ENCODE measurements at places on chromosomes 3 and 15.

DNA sequence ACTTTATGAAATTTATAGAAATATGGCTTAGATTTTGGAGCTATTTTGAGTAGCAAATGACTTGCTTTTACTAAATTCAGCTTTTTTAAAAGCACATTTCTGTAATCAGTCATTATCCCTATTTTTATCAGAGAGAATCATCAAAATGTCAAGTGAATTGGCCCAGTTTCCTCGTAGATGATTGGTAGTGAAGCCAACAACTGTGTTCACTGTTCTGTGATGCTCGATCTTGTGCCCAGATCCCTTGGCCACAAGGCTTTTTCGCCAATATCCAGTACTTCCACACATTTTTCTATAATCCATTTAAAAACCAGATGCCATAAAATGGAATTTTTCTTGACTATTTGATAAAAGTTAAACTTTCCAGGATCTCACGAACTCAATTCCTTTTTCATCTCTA, 336.5 kb downstream of the ZNF385D start:
- no peak for DNase-seq

DNA sequence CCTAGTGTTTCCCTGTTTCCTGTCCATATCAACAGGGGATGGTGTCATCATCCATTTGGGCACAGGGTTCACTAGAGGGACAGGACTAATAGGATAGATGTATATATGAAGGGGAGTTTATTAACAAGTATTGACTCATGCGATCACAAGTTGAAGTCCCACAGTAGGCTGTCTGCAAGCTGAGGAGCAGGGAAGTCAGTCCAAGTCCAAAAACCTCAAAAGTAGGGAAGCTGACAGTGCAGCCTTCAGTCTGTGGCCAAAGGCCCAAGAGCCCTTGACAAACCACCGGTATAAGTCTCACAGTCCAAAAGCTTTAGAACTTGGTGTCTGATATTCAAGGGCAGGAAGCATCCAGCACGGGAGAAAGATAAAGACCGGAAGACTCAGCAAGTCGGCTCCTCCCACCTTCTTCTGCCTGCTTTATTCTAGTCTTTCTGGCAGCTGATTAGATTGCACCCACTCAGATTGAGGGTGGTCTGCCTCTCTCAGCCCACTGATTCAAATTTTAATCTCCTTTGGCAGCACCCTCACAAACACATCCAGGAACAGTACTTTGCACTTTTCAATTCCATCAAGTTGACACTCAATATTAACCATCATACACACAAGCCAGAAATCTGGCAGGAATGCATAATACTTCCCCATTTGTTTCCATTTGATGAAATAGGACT, 43.4 kb downstream of the CD200 start:
- no peak for DNase-seq

DNA sequence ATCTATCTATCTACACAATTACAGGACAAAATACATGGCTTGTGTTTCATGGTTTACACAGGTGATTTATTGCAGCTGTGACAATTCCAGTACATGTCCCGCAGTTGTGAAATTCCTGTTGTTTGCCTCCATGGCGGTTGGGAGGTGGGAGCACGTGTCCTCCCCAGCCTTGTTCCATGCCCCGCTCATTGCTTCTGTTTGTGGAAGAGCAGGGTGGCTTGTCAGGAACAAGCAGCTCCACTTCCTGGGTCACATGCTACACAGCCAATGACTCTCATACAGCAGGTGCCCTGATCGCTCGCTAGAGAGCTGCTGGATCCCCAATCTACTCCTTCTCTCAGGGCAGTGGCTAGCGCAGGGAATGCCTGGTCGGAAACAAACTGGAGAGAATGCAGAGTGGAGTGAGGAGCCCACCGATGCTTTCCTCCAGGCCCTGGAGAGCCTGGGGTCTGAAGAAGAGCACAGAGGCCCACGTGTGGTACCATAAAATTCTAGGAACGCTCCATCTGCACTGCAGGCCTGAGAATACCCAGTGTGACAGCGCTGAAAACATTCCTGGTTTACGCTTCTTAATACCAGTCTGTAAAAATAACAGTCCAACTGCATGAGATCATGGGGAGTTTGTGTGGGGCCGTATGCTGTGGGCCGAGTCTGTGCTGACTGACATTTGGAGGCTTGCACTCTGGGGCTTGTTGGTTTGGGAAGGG, 270.6 kb upstream of the RGMA start:
- no peak for DNase-seq

- no peak for DNase-seq
Observed at GRCh38 chr3:196219970-196220311, 3.6 kb downstream of the SLC51A start.

GRCh38 chr15:44222478-44222877, 27.4 kb upstream of the FRMD5 start:
- DNase-seq, result no peak

DNA sequence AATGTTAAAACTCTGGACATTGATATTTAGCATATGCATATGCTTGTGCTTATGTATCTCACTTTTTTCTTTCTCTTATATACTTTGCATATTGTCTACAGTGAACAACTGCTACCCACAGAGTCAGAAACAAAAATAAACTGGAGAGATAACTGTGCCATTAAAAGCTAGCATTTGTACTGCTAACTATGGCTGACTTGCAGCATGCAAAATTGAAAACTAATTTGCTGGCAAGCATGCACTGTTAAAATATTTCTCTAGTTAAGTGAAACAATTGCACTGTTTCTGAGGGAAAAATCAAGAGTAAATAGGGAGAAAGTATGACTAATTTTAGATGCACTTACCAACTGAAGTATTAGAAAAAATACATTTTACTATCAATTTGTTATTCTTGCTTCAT, 177.8 kb downstream of the CBLB start:
- no peak for DNase-seq
